NCI-H460 (cell line): ENCODE measurements at places on chromosomes 7 and 10. TPM values are rescaled to one million over a fixed set of nuclear protein-coding genes. Genes with fewer than 3 reads are reported as not detected.
A peak's percentile ranks its signal among the peaks of the same experiment; 100 is the strongest.

The AKR1C4 gene
- not detected in 2 replicates for total RNA-seq

The FGF8 gene
- 0.37 TPM in 1 of 2 replicates, not detected in the other for total RNA-seq

The PTPRN2 gene
- 2.9 and 3.5 TPM in 2 replicates for total RNA-seq

The ZNF239 gene
- 11.3 and 11.5 TPM in 2 replicates for total RNA-seq

The PCDH15 gene
- total RNA-seq = 0.32 and 0.57 TPM in 2 replicates

The DNTT gene
- not detected in 2 replicates for total RNA-seq

The LIPM gene
- not detected in 2 replicates for total RNA-seq

The FFAR4 gene
- not detected in 2 replicates for total RNA-seq

The C10orf105 gene
- not detected in 2 replicates for total RNA-seq

The NUTM2A gene
- 0.26 and 0.54 TPM in 2 replicates for total RNA-seq

The DGKB gene
- total RNA-seq = 0.02 TPM in 1 of 2 replicates, not detected in the other

The OR2A12 gene
- not detected in 2 replicates for total RNA-seq

The GPR26 gene
- not detected in 2 replicates for total RNA-seq

GRCh38 chr10:96585736-96586418, 935 bp downstream of the TM9SF3 start:
- DNase-seq = no peak

- no peak for DNase-seq
Measured at GRCh38 chr10:5843686-5844344, 30.6 kb upstream of the GDI2 start.

GRCh38 chr7:150378115-150378852, 846 bp upstream of the ZNF775 start:
- DNase-seq = peak; percentile 44

DNA sequence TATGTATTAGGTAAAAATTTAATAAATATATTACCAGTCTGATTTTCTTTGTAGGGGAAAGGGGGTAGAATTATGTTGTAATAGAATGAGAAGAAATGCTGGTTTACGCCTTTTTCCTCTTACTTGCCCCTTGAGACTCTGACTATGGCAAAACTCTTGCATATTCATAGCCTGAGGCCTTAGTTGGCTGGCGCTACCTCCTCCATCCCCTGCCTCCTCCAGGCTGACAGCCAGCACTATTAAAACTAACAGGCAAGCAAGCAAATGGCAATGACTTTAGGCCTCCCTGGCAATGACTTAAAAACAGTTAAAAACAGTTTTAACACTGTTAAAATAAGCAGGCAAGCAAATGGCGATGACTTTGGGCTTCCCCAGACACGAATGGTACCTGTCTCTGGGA, 14.4 kb downstream of the PKD2L1 start:
- no peak for DNase-seq

- no peak for DNase-seq
Measured at GRCh38 chr7:105035349-105035748, 21.3 kb downstream of the KMT2E start.

DNA sequence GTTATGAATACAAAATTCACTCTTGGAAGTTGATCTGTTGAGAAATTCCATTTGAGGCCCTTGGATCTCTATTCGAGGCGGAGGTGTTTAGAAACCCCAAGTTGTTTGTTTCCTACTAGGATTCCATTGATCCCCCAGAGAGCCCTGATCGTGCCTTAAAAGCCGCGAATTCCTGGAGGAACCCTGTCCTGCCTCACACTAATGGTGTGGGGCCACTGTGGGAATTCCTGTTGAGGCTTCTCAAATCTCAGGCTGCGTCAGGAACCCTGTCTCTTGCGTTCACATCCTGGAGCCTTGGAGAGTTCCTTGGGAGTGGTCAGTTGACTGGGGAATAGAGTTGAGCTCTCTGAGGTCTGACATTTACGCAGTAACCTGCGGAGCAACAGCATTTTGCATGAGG, 1.2 kb downstream of the CFAP69 start:
- no peak for DNase-seq

GRCh38 chr10:104779701-104780100, 138.6 kb downstream of the SORCS3 start:
- no peak for DNase-seq

GRCh38 chr7:136741941-136742340, 126.5 kb upstream of the CHRM2 start:
- DNase-seq = no peak

- no peak for DNase-seq
Measured at GRCh38 chr7:24245362-24245761, 38.6 kb upstream of the NPY start.

- no peak for DNase-seq
Measured at GRCh38 chr7:68511281-68511680, 1087.0 kb upstream of the AUTS2 start.

DNA sequence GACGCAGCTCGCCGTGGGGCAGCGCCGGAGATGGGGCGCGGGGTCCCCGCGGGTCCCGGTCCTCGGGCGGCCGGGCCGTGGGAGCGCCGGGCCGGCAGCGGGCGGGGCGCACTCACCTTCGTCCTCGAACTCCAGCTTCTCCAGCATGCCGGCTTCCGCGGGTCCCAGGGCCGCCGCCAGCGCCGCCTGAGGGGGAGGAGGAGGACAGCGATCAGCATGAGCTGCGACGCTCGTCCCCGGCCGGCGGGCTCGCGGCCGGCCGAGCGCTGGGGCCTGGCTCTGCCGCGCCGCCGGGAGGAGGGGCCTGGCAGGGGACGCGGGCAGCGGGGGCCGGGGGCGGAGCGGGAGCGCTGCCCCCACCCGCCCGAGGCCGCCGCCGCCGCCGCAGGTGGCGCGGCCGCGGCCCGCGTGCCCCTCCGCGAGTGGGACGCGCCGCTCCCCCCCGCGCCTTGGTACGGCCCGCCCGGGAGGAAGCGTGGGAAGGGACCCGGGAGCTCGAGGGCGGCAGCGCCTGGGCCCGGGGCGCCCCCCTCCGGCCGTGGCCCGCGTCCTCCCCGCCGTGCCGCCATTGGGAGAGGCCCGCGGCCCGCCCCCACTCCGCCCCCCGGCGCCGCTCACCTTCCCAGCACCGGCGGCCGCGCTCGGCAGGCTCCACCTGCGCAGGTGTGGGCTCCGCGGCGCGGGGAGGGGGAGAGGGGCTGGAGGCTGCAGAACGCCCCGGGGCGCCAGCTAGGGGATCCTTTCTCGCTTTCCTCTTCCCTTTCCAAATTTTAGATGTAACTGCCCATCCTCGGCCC, 112.5 kb upstream of the RHEB start:
- DNase-seq = peak; percentile 62

GRCh38 chr10:46518028-46518725, 38.3 kb downstream of the GPRIN2 start:
- DNase-seq = no peak

DNA sequence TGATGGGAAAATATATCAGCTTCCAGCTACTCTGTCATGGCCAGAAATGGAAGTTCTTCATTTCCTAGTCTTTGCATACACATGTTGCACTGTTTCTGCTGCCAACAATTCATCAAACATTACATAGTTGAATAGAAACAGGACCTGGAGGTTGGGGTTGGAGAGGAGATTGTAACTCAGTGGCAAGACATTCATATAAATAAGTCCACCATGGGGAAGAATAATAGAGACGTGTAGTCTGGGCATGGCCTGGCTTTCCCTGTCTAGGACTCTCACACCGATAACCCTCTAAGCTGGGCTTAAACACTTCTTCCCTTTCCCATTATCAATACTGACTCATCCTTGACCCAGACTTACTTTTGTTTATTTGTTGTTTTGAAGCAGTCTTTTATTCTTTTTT, 155.7 kb downstream of the PLPP4 start:
- no peak for DNase-seq

DNA sequence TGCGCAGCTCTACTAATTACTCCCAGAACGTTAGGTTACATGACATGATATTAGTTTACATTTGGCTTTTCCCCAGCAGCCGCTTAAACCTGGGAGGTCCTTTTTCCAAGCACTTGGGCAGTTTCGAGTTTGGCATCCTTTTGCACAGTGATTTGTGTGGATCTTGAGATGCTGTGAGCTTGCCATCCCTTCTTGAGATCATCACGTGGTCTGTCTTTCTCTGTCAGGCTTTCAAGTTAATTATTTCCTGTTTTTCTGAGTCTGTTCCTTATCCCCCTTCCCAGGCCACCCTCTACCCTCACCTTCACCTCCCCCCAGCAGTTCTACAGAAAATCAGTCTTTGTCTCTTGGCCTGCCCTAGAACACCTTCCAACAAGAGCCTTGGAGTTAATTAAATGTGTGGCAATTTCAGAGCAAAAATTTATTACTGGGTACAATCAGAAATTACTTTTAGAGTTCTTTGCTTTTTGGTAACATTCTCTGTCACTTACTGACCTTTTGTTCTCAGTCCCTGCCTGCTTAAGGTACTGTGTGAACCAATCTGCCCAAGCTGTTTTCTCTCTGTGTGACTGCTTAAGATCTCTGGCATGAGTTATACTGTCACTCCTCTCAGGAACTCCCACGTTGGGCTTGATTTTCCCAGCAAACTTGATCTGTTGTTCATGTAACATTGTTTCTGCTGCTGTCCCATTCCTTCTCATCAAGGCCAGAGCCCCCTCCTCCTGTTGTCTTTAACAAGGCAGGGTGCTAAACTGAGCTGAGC, 3.1 kb upstream of the SLF2 start:
- DNase-seq = no peak

DNA sequence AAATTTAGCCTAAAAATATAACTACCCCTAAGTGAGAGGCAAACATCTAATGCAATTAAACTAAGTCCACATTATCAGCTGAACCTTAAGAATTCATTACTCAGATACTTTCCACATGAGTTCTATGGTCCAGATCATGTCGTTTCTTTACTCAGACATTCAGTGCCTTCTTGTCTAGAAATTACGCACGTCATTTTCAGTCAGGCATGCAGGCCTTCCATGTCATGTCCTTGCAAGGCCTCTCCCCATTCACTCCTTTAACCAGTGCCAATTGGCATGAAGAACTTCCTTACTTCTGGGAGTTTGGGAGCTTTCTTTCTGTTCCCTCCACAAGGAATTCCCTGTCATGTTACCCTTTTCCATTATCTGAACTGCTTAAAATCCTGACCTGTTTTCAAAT, 118.8 kb downstream of the NRP1 start:
- DNase-seq = no peak

GRCh38 chr7:70545214-70545613, 586.7 kb upstream of the GALNT17 start:
- DNase-seq = no peak

DNA sequence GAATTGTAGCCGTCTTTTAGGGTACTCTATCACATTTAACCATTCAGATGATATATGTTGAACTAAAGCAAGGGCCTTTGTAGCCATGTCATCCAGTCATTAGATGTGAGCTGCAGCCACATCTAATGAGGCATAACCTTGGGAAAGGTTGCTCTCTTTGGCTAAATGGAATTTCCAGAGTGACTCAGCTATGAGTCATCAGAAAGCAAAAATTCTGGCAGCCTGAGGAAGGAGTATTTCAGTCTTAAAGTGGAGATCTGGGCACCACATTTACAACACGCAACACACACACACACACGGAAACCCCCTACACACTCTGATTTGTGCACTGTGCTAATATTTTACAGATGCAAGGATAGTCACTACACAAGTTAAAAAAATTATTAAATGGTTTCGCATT, 176.9 kb upstream of the ZWINT start:
- DNase-seq = peak; percentile 61

DNA sequence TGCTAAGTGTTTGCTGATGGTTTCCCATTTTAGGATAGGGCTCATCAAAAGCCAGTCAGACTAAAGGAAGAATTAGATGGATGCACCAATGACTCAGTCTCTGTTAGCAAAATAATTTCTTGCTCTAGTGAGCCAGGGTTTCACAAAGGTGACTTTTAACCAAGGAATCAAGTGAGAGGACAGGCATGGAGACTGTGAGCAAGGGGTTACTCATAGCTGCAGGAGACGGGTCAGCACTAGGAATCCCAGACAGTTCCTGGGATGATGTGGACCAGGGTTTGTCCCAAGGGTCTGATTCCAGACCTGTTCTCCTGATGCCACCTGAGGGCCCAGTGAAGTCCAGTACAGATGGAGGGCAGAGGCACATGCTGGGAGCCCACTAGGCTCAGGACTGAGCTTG, 138.1 kb downstream of the NOC3L start:
- DNase-seq = no peak
